ENCODE measurements at places on chromosomes 13 and 19.

DNA sequence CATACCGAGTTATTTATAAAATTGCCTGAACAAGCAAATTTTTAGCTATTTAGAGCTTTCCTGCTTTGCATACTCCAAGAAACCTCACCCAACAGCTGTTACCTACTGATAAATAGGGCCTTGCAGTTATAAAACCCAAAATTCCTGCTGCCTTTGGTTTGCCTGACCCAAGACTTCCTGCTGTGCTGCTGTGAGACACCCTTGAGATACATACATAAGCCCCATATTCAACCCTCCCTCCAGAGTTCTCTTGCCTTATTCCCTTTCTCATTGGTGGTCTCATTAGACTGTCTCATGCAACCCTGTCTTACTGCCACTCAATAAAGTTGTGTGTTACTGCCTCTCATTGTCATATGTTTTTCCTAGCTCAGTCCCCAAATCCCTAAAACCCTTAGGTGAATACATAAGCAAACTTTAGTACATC is 677.6 kb downstream of the UQCRFS1 start:
- no peak for DNase-seq

DNA sequence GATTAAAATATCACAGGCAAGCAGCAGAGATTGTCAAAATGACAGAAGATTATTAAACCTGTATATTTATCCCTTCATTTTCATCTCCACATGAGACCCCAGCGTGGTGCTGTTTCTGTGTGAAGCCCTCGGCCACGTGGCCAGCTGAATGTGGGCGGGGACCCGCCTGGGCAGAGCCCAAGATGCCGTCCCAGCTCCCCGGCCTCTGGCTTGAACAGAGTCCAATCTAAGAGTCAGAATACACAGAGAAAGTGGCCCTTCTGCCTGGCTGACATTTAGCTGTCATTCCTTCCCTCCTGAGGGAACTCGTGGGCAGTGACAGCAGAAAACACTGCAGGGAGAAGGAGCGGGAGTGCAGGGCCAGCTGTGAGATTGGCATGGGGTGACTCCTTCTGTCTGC is 34.9 kb upstream of the UQCRFS1 start:
- DNase-seq, result no peak

DNA sequence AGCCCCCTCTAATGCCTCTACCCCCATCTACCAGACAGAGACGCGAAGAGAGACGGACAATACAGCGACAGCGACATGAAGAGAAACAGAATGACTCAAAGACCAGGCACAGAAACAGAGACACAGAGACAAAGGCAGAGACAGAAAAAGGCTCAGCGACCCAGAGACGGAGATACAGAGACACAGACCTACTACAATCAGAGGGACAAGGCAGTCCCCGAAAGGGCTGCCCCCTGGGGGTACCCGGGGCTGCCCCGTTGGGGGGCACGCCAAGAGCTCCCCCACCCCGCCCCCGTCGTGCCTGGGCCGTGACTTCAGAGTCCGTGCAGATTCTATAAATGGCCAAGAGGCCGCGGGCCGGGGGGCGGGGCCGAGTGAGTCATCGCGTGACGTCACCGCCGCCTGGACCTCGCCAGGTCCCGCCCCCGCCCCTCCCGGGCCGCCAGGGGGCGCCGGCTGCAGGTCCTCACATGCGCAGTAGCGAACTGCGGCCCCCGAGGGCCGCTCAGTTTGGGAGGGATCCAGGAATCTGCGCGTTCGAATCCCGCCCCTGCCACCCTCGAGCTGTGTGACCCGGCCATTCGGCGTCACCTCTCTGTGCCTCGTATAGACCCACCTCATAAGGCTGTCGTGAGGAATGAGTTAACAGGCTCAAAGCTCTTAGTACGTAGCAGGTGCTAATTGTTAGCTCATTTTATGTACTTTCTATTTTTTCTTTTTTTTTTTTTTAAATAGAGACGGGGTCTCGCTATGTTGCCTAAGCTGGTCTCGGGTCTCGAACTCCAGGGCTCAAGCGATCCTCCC is 2.7 kb upstream of the CNN1 start:
- DNase-seq, result no peak

- DNase-seq, result no peak
Measured at GRCh38 chr19:8233370-8233769, 24.2 kb downstream of the CERS4 start.

DNA sequence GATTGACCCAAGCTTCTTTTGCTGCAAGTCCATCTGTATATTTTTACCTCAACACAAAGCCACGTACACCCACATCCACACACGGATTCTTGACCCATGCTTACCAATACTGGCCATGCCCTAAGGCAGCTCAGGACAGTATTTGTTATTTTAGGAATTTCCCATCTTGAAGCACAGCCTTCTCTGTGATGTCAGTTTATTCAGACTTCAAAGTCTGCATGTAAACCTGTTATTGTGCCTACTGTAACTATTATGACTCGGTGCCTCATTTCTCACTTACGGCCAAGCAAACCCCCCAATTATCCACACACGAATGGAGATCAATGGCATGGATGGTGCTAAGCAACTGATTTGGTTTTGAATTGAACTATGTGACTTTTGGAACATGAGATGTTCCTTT is 17.5 kb downstream of the CLDN10 start:
- DNase-seq, result no peak

GRCh38 chr13:34000955-34001354 is 183.0 kb downstream of the RFC3 start:
- DNase-seq, result no peak

DNA sequence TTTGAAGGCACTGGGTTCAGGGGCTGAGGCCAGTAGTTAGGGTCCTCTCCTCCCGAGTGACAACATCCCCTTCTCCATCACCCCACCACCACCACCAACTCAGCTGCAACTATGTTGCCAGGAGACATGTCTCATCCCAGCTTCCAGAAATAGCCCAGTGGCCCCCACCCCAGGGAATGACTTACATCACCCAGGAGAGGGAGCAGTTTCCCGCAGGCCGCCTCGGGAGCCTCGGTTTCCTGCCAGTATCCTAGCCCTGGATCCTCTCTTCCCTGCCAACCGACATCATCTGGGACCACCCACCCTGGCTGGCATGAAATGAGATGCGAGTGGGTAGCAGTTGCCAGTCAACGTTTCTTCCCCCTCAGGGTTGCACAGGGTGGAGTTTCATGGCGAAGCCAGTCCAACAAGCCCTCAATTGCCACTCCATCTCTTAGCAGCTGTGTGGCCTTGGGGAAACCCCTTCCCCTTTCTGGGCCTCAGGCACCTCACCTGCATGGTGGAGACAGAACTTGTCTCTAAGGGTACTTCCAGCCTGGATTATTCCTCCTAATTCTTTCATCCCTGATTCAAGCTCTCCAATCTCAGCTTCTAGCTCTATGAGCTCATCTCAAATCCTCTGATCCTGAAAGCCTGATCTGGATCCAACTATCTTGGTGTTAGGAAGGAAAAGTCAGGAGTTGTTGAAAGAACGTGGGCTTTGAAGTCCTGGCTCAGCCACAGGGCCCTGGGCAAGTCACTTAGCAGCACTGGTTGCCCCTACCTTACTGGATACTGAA is 3.9 kb upstream of the GSK3A start:
- no peak for DNase-seq

GRCh38 chr13:30479154-30479882 is 13.6 kb upstream of the HMGB1 start:
- DNase-seq, result no peak

- DNase-seq, result no peak
Measured at GRCh38 chr19:45780146-45780447, 2.2 kb downstream of the DMPK start.

GRCh38 chr13:98576200-98576945 is 534 bp downstream of the STK24 start:
- DNase-seq, result no peak

- no peak for DNase-seq
Measured at GRCh38 chr19:55247621-55248099, 11.2 kb downstream of the PPP6R1 start.

GRCh38 chr19:16914421-16914820 is 25.6 kb downstream of the F2RL3 start:
- no peak for DNase-seq

- DNase-seq, result no peak
Measured at GRCh38 chr13:79090552-79091124, 315.4 kb downstream of the RBM26 start.

DNA sequence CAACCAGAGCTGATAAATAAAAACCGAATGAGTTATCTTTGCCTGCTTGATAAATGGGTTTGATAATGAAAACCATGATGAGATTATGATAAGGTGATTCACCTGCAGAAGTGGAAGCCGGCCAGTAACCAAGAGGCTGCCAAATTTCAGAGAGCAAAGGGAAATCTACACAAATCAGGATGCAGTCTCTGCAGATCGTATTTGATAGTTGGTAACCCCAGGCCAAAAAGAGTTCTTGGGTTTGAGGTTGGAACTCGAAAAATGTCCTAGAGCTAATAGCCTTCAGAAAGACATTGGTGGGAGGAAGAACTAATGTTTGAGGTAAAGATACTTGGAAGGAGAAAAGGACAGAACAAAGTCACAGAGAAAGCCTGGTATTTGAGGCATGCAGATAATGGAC is 9.6 kb upstream of the LATS2 start:
- DNase-seq, result no peak

- DNase-seq, result no peak
Measured at GRCh38 chr13:101785858-101786257, 333.4 kb downstream of the ITGBL1 start.

DNA sequence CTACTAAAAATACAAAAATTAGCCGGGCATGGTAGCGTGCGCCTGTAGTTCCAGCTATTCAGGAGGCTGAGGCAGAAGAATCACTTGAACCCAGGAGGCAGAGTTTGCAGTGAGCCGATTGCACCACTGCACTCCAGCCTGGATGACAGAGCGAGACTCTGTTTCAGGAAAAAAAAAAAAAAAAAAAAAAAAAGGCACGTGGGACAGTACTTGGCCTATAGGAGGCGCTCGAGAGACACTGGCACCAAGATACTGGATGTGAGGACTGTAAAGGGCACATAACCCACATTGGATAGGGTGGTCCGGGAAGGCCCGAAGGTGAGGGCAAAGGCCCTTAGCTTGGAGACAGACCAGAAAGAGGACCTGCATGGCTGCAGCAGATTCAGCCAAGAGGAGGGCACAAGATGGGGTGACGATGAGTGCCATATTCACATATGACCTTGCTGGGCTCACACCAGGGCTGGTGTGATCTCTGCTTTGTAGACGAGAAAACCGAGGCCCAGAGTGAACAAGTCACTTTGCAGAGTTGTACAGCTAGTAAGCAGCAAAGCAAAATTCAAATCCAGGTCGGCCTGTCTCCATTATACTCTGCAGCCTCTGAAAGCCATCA is 89.4 kb downstream of the DPF1 start:
- DNase-seq, result no peak

GRCh38 chr19:6378486-6378885 is 2.8 kb upstream of the PSPN start:
- DNase-seq, result no peak

- no peak for DNase-seq
Measured at GRCh38 chr19:48398102-48398374, 4.6 kb downstream of the GRIN2D start.

- DNase-seq, result no peak
Measured at GRCh38 chr13:79621449-79621848, 140.5 kb downstream of the NDFIP2 start.

- no peak for DNase-seq
Measured at GRCh38 chr13:103908911-103909310, 842.7 kb upstream of the SLC10A2 start.
